Mammary epithelial cell (primary cell): ENCODE measurements at places on chromosomes 5 and 9.

DNA sequence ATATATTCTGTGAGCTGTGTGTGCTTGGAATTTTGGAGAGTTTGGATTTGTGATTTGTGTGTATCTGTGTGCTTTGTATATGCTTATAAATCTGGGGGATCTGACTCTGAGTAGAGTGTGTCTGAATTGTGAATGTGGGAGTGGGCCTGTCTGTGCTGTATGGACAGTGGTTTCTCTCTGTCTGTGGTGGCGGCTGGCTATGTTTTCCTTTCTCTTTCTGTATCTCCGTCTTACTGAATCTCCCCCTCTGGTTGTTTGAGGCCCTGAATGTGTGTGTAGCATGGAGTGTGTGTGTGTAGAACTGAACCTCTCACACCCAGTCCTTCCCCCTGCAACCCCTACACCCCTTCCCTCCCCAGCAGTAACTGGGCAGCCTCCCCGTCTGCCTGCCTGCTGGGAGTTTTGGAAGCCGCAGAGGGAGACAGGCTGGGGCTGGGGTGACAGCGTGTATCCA, 4.7 kb downstream of the CXXC5 start:
- DNase-seq = no peak

GRCh38 chr5:136197462-136198142, 4.6 kb upstream of the SMIM32 start:
- DNase-seq = peak; percentile 40

- DNase-seq = peak; percentile 29
Observed at GRCh38 chr5:40410231-40410861, 269.4 kb upstream of the PTGER4 start.

DNA sequence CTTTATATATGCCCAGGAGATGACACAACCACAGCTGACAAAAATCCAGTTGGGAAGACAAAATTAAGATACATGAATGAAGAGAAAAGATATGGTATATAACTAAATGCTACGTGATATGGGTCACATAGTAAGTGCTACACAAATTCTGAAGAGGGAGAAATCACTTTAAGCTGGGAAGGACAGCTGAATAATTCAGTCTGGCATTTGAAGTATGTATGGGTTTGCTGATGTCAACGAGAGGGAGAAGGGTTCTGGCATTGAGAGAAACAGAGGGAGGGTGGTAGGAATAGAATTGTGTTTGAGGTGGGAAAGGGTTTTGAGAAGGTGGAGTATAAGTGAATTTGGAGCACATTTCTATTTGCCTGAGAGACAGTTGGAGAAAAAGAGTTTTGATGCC, 6.7 kb upstream of the SLIT3 start:
- no peak for DNase-seq

- no peak for DNase-seq
Observed at GRCh38 chr5:77065256-77065655, 21.8 kb downstream of the ZBED3 start.

GRCh38 chr5:32326216-32326772, 13.6 kb upstream of the MTMR12 start:
- DNase-seq = peak; percentile 39

- DNase-seq = no peak
Observed at GRCh38 chr5:129717751-129718310, 30.1 kb upstream of the MINAR2 start.

DNA sequence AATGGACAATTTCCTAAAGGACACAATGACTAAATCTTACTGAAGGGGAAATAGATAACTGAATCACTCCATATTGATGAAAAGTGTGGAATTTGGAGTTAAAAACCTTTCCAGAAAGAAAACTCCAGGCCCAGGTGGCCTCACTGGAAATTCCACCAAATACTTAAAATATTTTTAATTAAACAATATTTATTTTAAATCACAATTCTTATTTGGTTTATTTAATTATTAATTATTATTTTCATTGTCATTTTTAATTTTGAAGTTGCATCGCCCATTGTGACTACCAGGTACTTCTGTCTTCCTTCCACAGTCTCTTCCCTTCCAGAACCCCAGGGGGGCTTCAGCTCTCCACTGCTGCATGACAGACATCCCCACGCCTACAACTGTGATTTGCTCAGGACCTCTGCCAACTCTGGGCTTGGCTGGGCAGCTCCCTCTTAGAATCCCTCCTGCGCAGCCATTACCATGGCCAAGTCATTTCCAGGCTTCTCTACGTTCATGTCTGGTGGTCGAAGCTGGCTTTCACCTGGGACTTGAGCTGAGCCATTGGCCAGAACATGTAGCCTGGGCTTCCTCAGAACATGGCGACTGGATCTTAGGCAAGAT, 16.4 kb upstream of the GADD45G start:
- no peak for DNase-seq

DNA sequence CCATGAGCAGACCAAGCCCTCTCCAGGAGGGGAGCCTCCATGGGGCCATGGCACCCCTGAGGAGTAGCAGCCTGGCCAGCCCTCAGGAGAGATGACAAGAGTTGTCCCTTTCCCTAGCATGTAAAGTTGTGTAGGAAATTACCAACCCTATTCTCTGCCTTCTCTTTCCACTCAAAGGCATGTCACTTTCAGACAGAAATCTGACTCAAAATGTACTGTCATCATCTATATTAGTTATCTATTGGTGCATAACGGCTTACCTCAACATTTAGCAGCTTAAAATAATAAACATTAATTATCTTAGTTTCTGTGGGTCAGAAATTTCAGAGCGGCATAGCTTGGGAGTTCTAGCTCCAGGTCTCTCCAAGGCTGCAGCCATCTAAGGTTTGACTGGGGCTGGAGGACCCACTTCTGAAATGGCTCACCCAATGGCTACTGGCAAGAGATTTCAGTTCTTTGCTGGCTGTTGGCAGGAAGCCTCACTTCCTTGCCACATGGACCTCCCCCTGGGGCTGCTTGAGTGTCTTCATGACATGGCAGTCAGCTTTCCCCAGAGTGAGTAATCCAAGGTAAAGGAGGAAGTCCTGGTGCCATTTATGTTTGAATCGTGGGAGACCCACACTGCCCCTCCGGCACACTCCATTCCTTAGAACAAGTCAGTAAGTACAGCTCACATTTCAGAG, 632.3 kb downstream of the CCDC171 start:
- no peak for DNase-seq

DNA sequence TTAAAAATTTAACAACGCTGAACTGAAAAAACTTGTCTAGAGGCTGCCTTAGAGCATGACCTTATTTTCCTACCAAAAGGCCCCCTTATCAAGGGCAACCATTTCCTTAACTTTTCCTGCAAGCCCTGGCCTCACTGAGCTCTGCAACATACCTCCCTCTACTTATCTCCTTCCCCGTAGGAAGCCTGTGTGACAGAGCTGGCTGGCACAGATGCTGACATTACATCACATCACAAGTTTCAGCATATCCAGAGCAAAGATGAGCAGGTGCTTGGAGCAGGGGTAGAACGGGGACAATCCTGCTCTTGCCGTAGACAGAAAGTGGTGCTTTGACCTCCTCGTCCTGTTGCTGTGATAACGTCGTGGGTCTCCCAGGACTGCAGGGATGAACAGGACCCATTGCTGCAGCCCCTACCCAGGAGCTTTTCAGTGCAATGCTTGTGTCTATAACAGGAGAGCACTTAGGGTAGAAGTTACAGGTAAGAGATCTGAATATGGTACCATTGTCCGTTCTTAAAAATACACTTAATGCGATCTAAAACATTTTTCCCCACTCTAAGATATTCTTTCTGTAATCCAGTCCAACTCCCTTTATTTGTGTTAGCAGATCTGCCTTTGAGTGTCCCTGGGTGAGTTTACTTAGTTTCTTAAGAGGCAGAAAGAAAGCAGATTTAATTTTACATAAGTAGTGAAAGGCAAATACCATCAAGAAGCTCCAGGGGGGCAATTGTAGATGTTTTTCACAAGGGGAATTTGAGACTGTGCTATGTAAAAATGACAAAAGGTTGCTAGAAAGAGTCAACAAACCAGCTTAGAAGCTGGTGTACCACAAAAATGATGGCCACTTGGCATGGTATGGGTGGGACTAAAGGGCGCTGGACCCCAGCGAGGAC, 101.9 kb upstream of the EFNA5 start:
- no peak for DNase-seq

GRCh38 chr9:91100878-91101450, 260.8 kb downstream of the AUH start:
- no peak for DNase-seq

- DNase-seq = no peak
Observed at GRCh38 chr9:35698231-35698630, 8.5 kb upstream of the TPM2 start.

DNA sequence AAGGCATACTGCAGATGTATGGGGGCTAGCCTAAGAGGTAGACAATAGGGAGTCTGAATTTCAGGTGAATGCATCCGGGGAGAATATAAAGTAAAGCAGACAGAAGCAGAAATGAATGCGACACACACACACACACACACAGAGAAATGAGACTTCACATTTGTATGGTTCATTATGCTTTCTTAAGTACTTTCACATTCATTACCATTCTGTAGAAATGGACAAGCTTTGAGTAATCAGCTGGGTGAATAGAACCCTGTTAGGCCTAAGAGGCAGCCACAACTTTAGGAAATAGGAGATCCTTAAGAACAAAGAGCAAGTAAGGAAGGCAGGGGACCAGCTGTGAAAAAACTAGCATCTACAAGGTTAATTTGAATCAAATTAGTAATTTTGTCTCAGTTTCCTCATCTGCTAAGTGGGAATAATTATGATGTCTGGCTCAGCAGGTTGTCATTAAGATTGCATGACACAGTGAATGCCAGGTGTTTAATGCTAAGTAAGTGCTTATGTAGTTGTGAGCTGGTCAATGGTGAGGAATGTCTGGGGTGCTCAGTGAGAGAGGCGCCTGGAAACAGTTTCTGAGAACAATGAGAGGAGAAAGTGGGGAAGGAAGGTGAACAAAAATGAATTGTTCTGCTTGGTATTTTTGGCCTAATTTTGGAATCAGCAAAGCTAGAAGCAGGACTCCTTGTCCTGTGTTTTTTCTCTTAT, 265.8 kb upstream of the CLINT1 start:
- no peak for DNase-seq

GRCh38 chr5:77935506-77936364, 159.6 kb upstream of the TBCA start:
- DNase-seq = no peak

- no peak for DNase-seq
Observed at GRCh38 chr9:134278286-134278685, 48.0 kb upstream of the RXRA start.

DNA sequence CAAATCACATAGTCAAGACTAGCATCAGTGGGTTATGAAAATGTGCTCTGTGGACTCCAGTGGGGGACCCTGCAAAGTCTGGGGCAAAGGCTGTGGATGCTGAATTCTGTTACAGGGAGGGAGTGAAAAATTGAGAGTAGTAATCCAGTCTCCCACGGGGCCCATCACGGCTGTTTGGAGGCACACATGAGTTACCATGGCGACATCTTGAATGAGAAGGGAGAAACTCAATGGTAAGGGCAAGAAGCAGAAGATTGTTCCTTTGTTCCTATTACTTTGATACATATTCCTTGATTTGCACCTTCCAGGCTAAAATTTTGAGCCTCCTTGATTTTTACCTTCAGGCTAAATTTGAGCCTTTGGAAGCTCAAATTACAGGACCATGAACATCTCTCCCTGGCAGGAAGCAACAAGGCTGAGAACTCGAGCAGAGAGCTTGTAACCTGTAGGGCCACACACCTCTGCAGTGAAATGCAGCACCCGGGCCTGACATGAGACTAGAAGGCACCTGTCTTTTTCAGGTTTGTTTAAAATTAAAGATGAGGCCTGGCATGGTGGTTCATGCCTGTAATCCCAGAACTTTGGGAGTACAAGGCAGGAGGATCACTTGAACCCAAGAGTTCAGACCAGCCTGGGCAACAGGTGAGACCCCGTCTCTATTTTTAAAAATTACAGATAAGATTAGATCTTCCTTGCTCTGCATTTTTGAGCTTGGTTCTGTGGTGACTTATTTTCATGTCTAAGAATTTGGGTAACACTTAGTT, 31.0 kb upstream of the ZFR start:
- no peak for DNase-seq

GRCh38 chr5:79107020-79107796, 4.4 kb upstream of the BHMT start:
- no peak for DNase-seq

GRCh38 chr9:116701940-116702642, 15.0 kb downstream of the TRIM32 start:
- DNase-seq = peak; percentile 67

GRCh38 chr9:34591917-34592866, 2.7 kb upstream of the CNTFR start:
- DNase-seq = no peak

DNA sequence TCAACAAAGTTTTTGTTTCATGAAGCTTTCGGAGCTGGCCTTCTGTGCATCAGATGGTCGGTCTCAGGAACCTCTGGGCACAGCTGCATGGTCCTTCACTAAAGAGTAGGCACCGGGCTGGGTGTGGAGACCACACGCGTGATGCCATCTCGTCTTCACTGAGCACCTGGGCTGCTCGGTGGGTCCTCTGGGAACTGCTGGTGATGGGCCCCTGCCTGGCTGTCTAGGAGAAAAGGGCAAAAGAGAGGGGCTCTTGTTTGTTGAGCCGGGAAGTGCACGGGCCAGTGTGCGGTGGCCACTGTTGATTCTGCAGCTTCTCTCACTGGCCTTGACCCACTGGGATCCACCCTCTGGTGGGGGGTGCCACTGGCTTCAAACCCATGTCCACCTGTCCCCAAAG, 46.0 kb downstream of the COL5A1 start:
- DNase-seq = no peak

GRCh38 chr9:114382699-114383520, 4.9 kb downstream of the AKNA start:
- DNase-seq = no peak

DNA sequence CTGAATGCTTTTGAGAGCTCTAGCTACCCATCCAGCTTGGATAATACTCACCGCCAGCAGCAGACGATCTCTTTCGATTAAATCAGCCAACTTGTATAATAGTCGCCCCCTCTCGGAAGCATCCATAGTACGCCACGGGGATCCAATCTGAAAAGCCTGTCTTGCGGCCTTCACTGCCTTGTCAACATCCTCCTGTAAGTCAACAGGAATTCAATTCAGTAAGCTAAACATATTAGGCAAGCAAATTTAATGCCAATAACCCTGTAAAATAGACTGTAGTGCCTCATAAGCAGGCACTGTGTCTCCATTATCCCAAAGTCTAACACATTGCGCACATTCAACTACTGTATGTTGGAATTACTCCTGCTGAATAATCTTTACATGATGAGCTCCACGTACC, 22.0 kb downstream of the ALDH1A1 start:
- no peak for DNase-seq

- no peak for DNase-seq
Observed at GRCh38 chr9:90834828-90835595, 33.4 kb downstream of the SYK start.

GRCh38 chr5:116231288-116231687, 146.5 kb downstream of the COMMD10 start:
- DNase-seq = no peak

- no peak for DNase-seq
Observed at GRCh38 chr5:168443533-168443932, 42.7 kb upstream of the RARS1 start.

DNA sequence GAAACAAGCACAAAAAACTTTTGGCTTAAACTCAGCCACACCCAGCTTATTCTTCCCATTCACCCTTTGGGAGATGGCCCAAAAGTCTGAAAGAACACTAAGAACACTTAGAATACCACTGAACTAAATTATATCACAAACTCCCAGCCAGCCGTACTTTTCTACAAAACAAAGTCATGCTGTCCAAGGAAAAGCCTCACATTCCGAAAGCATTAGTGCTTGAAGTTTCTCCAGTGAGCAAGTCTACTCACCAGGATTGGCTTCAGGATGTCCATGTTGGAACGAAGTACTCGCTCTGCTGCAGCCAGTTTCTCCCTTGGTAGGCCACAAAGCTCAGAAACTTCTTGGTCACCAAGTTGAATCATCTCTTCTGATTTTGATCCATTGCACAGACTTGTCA, 69.7 kb downstream of the ABCA1 start:
- DNase-seq = peak; percentile 61
